NCI-H446 (cell line): ENCODE measurements at places on chromosomes 7 and 10.
A peak's percentile ranks its signal among the peaks of the same experiment; 100 is the strongest.

- no peak for DNase-seq
These were observed at the start of gene TCERG1L for GRCh38 chr10:131311661-131312477. Gene TCERG1L (minus strand): TSS chr10:131311721. CDS start chr10:131311635, 86 bp downstream.

DNA sequence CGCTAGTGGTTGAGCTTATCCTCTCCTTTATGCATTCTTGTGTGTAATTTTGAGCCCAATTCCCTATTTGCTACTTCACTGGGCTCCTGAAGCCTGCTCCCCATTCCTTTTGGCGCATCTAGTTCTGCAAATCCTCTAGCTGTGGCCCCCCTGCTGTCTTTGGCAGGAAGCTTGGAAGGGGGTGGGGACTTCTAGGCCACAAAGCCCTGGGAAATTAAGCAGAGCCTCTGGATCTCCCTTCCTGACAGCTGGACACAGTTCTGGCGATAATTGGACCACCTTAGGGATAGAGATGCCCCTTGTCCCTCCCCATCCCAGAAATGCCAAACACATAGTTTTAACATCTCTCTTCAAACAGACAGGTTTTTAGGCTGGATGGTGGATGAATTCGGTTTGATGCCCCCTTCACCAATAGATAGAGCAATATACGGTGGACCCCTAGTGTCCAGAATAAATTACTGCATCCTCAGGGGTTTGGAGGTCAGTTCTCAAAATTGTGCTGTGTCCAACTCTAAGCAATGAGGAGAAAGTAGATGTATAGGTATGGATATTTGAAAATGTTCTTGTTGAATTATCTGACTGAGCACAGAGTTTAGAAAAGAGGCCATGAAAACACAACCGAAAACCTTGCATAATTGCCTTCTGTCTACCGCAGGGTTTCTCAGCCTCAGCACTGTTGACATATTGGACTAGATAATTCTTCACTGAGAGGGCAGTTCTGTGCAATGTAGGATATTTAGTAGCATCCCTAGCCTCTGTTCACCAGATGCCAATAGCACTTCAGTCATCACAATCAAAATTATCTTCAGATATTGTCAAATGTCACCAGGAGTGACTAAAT, 75.5 kb downstream of the PAPSS2 start:
- peak; percentile 20 for DNase-seq

GRCh38 chr7:66905689-66906088, 15.3 kb upstream of the TMEM248 start:
- no peak for DNase-seq

GRCh38 chr7:134527979-134528371, 608 bp downstream of the AKR1B10 start:
- no peak for DNase-seq

DNA sequence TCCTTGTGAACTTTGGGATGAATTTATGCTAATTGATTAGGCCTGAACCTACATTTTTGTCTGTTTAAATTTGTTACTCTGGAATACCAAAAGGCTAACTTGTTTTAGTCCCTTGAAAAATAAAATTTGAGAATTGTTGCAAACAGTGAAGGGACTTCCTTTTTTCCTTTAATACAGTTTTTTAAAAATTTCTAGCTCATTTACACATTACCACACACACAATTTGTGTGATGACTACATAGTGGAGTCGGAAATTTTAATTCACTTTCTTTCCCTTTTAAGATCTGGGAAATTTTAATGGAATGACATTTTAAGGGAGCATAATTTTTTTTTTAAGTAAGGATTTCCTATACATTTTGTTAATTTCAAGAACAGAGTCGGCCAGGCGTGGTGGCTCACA, 8.6 kb upstream of the TMEM236 start:
- DNase-seq, result no peak

GRCh38 chr10:34884272-34884952, 69.3 kb upstream of the PARD3 start:
- no peak for DNase-seq

GRCh38 chr10:13383399-13383761, 35.3 kb upstream of the SEPHS1 start:
- no peak for DNase-seq

GRCh38 chr10:69810675-69811397, 9.1 kb downstream of the COL13A1 start:
- no peak for DNase-seq

- no peak for DNase-seq
These were observed 21.1 kb upstream of the MACC1 start for GRCh38 chr7:20238194-20238753.

- no peak for DNase-seq
These were observed 133.4 kb downstream of the MAD1L1 start for GRCh38 chr7:2099048-2099957.

DNA sequence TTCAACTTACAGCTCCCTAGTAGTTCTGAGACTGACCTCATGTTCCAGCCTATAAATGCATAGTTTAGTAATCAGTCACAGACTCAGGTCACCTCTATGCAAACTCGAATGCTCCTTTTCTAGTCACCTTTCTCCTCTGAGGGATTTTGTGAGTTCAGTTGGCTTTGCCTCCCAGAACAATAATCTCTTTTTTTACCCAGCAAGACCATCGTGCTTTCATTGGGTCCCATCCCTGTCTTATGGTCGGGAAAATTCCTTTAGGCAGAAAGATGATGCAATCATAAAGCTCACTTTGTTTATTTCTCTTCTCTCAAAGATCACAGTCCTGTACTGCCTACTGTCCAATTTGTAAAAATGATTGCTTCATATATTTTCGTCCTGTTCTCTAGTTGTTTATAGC, 38.4 kb downstream of the TWIST1 start:
- DNase-seq, result no peak

DNA sequence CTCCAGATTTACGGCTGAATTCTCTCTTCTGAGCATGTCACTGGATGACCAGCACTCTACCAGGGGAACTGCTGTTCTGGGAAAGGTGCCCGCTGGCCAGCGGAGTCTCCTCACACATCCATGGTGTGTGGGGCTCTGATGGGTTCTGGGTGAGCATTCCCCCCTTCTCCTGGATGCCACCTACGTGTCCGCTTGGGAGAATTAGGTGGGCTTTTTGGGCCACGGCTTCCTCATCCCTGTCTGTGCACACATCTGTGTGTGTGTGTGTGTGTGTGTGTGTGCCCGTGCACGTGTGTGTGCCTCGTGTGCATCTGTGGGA, 163.0 kb downstream of the DNAJB6 start:
- DNase-seq, result no peak

- DNase-seq, result peak; percentile 84
These were observed 186.4 kb downstream of the CACNA2D1 start for GRCh38 chr7:82257118-82257695.

GRCh38 chr7:118855290-118855689, 630.8 kb downstream of the ANKRD7 start:
- DNase-seq, result no peak

GRCh38 chr10:98242823-98243222, 25.2 kb downstream of the LOXL4 start:
- no peak for DNase-seq

GRCh38 chr10:121994429-121994941, 5.5 kb downstream of the TACC2 start:
- DNase-seq, result no peak

DNA sequence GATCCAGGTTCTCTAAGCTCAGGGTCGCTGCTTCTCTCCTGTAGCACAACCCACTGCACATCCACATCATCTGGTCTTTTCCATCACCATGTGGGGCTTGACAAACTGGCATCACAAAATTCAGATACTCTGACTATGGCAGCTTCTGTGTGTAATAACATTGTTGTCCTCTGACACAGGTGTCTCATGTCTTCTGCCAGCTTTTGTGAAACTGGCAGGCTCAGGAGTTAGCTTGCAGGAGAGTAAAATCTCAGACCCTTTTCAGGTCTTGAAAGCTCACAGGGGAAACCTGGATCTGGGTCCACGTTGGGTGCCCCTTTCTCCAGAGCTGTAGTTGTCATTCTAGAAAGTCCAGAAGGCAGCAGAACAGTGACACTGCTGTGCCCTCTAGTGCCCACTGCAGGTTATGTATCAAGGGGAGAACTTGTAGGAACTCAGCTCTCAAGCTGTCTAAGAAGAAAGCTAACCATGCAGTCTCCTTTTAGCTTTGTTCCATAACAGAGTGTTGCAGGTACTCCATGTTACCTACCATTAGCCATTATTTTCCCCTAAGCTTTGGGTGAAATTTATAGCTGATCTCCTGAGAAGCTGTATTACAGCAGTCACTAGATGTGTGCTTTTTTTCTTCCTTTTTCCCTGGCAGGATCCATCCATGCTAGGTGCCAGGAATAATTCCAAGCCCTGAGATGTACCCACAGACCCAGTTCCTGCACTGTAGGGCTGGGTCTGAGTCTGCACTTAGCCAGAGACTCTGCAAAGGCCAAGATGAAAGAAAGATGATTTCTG, 102.7 kb downstream of the ZNF248 start:
- DNase-seq, result no peak

DNA sequence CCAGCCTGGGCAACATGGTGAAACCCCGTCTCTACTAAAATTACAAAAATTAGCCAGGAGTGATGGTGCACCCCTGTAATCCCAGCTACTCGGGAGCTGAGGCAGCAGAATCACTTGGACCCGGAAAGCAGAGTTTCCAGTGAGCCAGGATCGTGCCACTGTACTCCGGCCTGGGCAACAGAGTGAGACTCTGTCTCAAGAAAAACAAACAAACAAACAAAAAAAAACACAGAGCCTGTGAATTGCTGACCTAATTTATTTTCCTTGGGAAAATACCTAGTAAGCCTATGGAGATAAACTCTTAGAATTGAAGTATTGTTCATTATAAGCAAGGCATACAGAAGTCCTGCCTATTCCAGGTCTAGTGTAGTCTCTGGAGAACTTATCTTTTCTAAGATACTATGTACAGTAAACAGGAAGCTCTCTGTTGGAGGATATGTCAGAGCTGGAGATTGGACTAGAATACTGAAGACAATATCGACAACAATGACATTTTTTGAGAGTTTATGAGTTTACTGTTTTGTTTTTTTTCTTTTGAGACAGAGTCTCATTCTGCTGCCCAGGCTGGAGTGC, 14.9 kb downstream of the GTF2I start:
- no peak for DNase-seq

GRCh38 chr7:149735181-149735602, 38.2 kb downstream of the ZNF467 start:
- DNase-seq, result no peak

DNA sequence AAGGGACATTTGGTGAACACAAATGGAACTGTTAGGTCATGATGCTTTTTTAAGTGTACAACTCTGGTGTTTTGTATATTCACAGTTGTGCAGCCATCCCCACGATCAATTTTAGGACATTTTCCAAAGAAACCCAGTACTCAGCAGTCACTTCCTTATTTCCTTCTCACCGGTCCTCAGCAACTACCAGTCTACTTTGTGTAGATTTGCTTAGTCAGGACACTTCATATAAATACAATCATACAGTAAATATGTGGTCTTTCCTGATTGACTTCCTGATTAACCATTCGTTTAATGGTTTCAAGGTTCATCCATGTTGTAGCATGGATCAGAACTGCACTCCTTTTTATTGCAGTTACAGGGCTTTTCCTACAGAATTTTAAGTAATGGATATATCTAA, 14.4 kb downstream of the SGPL1 start:
- DNase-seq, result no peak

- DNase-seq, result no peak
These were observed 21.2 kb downstream of the PRKCQ start for GRCh38 chr10:6558759-6559461.

- DNase-seq, result peak; percentile 27
These were observed 53.7 kb downstream of the GOLGA7B start for GRCh38 chr10:97903128-97904017.

GRCh38 chr10:72336259-72337038, 18.3 kb downstream of the DNAJB12 start:
- DNase-seq, result no peak

DNA sequence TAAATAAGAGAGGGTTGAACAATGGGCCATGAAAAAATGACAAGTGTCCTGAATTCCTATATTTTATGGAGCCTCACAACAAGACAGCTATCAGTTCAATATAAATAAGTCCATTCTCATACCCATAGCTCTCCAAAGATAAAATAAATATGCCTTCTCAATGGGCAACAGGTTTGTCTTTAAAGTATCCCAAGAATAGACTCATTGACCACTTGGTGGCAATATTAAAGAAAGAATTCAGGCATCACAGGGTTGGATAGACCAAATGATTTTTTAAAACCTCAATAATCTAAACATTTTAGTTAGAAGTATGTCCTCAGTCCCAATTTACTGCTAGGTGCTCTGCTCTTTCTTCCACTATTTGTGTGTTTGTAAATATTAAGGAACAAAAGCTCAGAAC, 165.1 kb upstream of the WNT16 start:
- no peak for DNase-seq

DNA sequence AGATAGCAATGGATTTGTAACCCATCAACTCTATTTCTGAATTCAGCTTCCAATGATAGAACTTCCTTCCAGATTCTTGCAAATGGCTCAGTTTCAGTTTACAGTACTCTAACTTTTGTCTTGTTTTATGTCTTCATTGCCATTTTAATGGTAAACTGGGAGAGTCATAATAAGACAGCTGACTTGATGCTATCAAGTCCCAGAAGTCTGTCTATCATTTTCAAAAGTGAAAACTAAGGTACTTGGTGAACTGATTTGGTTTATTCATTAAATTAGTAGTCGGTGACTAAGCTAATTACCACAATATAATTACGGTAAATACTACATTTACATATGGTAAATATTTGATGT, 25.0 kb downstream of the RTKN2 start:
- no peak for DNase-seq

GRCh38 chr10:48536156-48536500, 68.7 kb downstream of the ARHGAP22 start:
- DNase-seq, result no peak

DNA sequence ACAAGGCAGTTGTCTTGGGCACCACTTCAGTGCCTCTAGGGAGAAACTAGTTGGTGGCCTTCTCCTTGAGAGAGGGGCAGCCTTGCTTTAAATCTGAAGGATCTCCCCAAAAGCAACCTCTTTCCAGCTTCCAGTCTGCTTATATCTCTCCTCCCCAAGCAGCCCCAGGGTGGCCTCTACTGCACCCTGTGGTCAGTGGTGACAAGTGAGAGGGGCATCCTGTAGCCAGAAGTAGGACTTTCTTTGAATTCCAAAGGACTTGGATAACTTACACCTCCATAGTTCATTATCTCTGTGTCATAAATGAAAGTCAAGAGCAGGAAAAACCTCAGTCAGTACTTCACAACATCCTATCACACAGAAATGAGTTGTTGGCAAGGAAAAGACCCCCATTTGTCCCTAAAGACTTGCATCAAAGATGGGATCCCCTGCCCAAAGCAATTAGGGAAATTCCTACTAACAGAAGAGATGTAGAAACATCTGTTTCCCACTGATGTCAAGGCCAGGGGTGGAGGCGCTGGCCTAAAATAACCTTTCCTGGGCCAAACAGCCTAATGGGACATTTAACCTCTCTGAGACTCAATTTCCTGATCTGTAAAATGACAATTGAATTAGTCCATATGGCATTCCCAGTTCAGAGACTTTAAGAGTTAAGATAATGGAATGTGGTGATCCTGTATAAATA, 44.0 kb upstream of the ANKRD1 start:
- no peak for DNase-seq

GRCh38 chr10:50558371-50558770, 65.4 kb downstream of the SGMS1 start:
- DNase-seq, result no peak
